A172 (cell line): ENCODE measurements at places on chromosomes 5 and 9. TPM values are rescaled to one million over a fixed set of nuclear protein-coding genes. Genes with fewer than 3 reads are reported as not detected.

The ALDOB gene
- total RNA-seq = not detected in 2 replicates

The LAMC3 gene
- total RNA-seq = 1.0 and 1.4 TPM in 2 replicates

The GFI1B gene
- 0.19 and 0.47 TPM in 2 replicates for total RNA-seq

The SLC45A2 gene
- not detected in 2 replicates for total RNA-seq

The ARL14EPL gene
- total RNA-seq = 0.96 and 1.0 TPM in 2 replicates

The NDST1 gene
- total RNA-seq = 55.4 and 77.8 TPM in 2 replicates

The OLFM1 gene
- total RNA-seq = 41.2 and 65.4 TPM in 2 replicates

The LIFR gene
- 66.1 and 71.8 TPM in 2 replicates for total RNA-seq

The ANKRD55 gene
- total RNA-seq = not detected in 2 replicates

The CCDC183 gene
- total RNA-seq = 0.45 and 0.55 TPM in 2 replicates

The RMRP gene
- 1,768 and 6,657 TPM in 2 replicates for total RNA-seq

The UBE2QL1 gene
- 0.65 and 1.9 TPM in 2 replicates for total RNA-seq

The ARL10 gene
- not detected in 2 replicates for total RNA-seq

The SLC6A19 gene
- total RNA-seq = not detected in 2 replicates

The CDH9 gene
- total RNA-seq = 0.22 TPM in 1 of 2 replicates, not detected in the other

The CDC14B gene
- 24.0 and 27.1 TPM in 2 replicates for total RNA-seq

The ZBED3 gene
- total RNA-seq = 0.71 and 0.89 TPM in 2 replicates

The TAS2R1 gene
- not detected in 2 replicates for total RNA-seq

The PLAC8L1 gene
- total RNA-seq = not detected in 2 replicates

The RFESD gene
- total RNA-seq = 5.3 and 7.1 TPM in 2 replicates

The SCGB3A2 gene
- total RNA-seq = not detected in 2 replicates
